ENCODE measurements at places on chromosomes 16 and 17. TPM values are rescaled to one million over a fixed set of nuclear protein-coding genes. Genes with fewer than 3 reads are reported as not detected.
A peak's percentile ranks its signal among the peaks of the same experiment; 100 is the strongest.

ATXN7L3 gene
- total RNA-seq, result 74.8 TPM

CES5A gene
- total RNA-seq, result not detected

DNA sequence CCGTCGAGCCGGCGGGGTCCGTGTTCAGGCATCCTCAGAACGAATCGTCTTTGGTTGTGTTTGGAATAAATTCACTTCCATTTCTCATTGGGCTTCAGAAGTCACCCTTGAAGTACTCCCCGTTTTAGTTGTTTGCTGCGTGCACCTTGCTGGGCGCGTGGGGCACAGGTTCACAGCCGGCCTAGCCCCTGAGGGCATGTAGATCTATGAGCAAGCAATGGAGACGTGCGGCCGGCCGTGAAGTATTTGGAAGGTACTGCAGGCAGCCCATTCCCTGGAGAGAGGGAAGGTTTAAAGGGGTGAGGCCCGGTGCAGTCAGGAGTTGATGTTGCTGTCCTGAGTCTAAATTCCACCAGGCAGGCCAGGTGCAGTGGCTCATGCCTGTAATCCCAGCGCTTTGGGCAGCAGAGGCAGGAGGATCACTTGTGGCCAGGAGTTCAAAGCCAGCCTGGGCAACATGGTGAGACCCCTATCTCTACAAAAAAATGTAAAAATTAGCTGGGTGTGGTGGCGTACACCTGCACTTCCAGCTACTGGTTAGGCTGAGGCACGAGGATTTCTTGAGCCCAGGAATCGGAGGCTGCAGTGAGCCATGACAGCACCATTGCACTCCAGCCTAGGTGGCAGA is 714 bp downstream of the ACSF3 start:
- H3K4me3 ChIP-seq, result peak overlapping the region; percentile 88
- H3K36me3 ChIP-seq, result no peaks in the 10 kb centered on the region
- peak overlapping the region; percentile 84 for H3K27ac ChIP-seq
- peak; percentile 40 for DNase-seq
- H3K27me3 ChIP-seq, result peaks cover 29% of the 10 kb centered on the region

DNA sequence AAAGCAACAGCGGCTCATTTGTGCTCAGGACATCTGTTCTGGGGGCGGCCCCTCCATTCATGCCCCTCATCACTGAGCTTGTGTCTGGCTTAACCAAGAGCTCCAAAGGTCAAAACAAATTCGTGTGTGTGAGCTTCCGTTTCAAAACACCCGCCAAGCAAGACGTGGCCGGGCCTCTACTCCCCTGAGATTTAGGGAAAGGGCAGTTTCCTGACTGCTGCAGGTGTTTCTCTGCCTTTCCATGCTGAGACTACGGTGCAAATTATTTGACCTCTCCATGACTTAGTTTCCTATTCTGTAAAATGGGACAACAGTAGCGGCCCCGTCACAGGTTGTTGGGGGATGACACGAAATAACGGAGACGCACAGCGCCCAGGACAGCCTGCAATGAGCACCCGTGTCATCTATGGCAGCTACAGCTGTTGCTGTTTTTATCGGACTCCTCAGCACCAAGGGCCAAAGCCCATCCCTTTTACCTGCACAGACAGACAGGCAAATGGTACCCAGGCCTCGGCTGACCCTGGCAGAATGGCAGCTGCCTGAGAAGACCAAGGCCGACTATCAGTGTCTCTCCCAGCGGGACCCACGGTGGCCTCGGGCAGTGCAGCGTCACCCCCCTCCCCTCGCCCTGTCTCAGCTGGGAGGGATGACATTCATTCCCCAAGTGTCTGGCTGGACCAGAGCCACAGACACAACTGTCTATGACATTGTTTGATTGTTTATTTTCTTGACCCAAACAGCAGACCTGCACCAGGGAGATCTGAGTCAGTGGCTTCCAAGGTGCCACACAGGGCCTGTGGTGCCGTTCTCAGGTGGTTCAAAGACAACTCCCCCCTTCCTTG is 50.7 kb upstream of the DOC2B start:
- no peaks in the 10 kb centered on the region for H3K36me3 ChIP-seq
- peaks cover under 1% of the 10 kb centered on the region for H3K27me3 ChIP-seq
- no peak overlapping the region for H3K27ac ChIP-seq
- H3K4me3 ChIP-seq, result no peak overlapping the region
